ENCODE measurements at places on chromosomes 1 and 21.

GRCh38 chr21:42056996-42057689 is 14.0 kb upstream of the UMODL1 start:
- no peak for DNase-seq

DNA sequence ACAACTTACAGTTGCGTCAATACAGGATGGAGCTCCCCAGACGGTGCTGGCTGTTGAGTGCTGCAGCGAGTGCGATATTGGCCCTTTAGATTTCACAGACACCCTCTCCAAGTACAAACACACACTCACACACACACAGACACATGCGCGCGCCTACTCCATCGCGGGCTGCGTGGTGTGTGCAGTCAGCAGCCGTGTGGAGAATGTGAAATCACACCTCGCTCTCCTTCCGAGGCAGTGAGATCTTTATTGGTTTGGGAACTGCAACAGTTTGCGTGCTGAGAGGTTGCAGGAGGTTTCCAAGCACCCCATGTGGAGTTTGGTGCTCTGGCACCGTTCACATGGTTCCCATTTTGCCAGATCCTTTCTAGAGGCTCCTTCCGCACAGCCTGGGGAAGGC is 372.2 kb downstream of the RRAGC start:
- DNase-seq = no peak

DNA sequence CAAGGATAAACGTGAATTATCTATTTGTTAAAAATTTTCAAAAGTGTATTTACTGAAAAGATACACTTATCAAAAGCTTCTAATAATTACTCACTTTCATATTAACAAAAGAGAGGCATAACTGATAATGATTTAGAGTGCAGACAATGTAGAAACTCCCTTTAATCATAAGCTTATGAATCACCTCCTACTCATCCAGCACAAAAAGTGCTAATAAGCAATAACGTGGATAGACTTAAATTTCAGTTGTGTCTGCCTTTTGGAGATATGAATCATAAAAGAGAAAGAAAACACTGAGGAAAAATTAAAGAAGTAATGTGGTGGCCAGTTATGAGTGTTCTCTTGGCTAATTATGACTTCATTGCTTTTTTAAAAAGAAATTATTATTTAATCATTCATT is 827.6 kb upstream of the B3GALT2 start:
- no peak for DNase-seq

- no peak for DNase-seq
These were observed 3.6 kb upstream of the DHRS3 start for GRCh38 chr1:12621346-12622335.

DNA sequence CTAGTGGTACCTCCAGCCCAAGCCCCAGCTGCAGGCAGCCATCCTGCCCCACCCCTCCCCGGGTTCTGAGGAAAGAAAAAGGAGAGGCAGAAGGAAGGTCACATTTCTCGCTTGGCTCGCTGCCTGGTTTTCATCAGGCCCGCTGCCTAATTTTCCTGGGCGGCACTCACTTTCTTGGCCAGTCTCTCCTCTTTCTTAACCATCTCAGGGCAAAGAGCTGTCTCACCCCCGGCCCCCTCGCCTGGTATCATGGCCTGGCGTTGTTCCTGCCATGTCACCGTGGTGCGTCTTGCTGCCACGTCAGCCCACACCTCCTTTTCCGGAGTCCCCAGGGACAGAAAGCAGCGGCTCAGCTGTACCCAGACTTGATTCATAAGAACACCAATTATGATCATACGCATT is 26.6 kb upstream of the CASZ1 start:
- DNase-seq = no peak

DNA sequence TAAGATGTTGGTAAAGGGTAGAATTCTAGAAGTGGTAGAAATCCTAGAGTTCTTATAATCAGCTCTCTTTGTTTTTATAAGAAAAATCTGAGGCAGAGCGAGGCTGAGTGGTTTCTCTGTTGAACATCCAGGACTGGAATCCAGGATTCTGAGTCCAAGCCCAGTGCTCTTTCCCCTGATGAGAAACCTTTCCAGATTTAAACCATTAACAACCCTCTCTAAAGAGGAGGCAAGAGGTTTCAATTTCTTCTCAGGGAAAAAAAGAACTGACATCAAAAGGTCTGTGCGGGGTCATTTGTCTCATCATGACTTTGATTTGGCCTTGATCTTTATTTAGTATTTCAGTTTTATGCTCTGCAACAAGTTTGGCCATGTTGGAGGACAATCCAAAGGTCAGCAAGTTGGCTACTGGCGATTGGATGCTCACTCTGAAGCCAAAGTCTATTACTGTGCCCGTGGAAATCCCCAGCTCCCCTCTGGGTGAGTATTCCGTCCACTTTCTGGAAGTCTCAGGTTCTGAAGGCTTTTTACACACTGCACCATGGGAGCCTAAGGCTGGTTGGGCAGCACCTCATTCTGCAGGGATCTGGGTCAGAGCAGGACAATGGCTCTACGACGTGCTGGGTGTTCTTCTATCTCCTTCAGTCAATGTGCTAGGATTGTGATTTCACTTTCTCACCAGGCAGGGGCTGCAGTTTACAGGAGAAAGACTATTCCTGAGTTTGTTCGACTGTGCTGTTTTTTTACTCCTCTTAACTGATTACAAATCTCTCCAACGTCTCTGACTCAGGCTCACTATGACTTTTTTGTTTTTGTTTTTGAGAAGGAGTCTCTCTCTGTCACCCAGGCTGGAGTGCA is 18.9 kb upstream of the CCT8 start:
- DNase-seq = no peak

DNA sequence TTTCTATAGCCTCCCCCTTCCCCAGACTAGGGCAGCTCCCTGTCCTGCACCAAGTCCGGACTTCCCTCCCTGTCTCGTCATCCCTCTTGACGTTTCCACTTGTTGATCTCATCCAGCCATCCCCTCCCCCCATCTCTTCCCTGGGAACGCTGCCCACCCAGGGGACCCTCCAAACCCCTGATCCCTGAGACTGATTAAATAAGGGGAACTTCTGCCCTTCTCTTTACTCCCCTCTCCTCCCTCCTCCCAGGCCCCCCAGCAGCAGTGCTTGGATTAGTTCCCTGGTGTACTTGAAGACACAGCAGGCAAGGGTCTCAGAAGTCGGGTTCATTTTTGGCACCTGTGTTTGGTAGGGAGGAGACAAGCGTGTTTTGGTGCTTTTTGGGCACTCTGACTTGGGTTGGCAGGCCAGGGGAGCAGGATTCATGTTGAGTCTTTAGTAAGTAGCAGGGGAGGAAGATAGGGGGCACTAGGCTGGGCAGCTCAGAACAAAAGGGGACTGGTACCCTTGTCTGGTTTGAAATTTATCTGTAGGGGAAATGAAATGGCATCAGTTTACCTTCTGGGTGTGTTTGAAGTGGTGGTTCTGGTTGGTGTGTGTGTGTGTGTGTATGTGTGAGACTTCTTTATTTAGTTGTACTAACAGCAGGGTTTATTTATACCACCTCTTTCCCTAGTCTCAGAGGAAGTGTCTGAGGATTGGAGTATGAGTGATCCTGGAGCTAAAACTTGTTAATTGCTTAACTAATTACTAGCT is 11.1 kb downstream of the VANGL2 start:
- no peak for DNase-seq

DNA sequence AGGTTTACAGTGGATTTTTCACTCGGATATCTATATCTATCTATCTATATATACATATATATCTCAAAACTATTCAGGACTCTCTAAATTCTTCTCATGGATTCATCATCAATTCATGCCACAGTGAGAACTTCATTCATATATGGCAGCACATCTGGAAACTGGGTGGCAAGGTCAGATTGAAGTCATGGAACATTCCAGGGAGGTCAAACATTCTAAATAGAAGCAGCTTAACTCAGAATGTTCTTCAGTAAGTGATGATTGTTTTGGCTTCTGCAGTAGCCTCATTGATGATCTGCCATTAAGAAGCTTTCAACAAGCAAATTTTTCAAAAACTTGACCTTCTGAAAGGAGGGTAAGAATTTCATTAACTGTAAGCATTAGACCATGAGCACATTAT is 46.9 kb upstream of the ADAMTS1 start:
- DNase-seq = no peak

DNA sequence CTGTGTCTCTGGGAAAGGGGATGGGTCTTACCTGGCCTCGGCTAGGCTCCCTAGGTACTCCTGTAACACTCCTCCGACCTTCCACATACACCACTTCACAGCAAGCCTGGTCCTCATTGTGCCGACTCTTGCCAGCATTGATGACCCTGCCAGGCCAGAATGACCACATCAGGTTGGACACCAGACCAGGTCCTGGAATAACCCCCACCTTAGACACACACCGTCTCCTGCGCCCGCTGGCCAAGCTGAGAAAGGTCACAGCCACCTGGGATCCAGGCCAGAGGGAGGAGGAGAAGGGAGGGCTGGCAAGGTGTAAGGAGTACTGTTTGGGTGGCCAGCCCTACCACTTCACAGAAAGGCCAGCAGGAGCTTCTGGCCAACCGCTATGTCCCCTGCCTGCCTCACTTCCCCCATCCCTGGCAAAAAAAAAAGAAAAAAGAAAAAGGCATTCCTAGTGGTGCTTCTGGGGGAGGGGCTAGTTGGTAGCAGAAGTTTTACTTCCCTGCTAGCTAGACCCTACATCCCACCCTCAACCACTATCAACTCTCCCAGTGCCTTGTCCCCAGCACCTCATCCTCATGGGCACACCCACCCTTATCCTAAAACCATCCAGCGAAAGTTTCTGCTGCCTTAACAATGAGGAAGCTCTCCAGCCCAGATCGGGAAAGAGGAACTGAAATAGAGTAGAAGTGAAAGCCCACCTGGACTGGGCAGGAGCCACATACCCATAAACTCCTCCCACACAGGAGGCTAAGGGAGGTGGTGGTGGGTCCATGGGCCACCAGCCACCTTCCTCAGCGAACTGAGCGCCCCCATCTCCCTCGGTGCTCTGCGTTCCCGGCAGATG is 1.4 kb downstream of the PPM1J start:
- no peak for DNase-seq

DNA sequence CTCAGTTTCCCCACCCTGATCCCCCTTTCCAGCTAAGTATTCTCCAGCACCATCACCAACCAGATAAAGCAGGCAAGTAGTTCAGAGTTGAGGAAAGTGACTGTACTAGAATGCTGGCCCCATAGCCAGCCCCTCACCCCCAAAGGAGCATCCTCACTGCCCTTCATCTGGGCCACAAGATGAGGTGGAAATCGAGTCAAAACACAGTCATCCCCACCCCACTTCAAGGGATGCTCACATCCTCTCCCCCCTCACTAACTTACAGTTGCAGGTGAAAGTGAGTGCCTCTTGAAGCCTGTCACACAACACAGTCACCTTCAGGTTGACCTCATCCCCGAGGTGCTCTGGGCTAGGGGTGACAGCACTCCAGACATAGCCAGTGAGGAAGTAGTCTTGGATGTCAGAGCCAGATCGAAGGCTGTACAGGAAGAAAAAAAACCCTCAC is 30.4 kb downstream of the PIK3C2B start:
- no peak for DNase-seq

GRCh38 chr21:15000081-15000480 is 64.7 kb downstream of the NRIP1 start:
- DNase-seq = no peak

GRCh38 chr1:44284184-44284583 is 70.9 kb downstream of the ERI3 start:
- DNase-seq = no peak

DNA sequence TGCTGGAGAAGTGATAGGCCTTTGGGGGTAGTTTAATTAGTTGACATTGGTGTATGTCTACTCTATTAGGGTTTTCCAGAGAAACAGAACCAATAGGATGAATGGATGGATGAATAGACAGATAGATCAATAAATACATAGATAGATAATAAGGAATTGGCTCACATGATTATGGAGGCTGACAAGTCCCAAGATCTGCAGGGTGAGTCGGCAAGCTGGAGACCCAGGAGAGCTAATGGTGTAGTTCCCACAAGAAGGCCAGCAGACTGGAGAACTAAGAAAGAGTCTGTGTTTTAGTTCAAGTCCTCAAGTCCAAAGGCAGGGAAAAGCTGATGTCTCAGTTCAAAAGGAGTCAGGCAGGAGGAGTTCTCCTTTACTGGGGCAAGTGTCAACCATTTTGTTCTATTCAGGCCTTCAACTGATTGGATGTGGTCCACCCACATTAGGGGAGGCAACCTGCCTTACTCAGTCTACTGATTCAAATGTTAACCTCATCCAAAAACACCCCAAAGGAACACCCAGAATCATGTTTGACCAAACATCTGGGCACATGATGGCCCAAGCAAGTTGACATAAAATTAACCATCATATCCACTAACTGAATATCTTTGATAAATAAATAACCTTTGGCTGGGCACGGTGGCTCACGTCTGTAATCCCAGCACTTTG is 4.5 kb upstream of the SDE2 start:
- no peak for DNase-seq
